ENCODE measurements at places on chromosomes 4 and X.

- no peak for DNase-seq
These were observed 7.3 kb downstream of the TSR2 start for GRCh38 chrX:54447461-54447860.

- DNase-seq: no peak
These were observed 138.4 kb downstream of the CBR4 start for GRCh38 chr4:168871632-168872031.

- DNase-seq: no peak
These were observed 258.1 kb upstream of the AGTR2 start for GRCh38 chrX:115912372-115912897.

DNA sequence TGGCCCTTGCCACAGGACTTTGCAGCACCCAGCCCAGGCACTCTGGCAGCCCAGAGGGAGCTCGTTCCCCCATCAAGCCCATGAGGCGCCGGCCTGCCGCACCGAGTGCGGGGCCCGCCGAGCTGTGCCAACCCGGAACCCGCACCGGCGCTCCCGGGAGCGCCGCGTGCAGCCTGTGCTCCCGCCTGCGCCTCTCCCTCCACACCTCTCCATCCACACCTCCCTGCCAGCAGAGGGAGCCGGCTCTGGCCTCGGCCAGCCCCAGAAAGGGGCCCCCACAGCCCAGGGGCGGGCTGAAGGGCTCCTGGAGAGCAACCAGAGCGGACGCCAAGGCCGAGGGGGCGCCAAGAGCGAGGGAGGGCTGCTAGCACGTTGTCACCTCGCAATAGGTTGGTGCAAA is 268.8 kb downstream of the MID1IP1 start:
- DNase-seq: no peak

GRCh38 chr4:96913441-96914080 is 1073.7 kb downstream of the PDHA2 start:
- no peak for DNase-seq
